Activated T-helper 17 cell treated with anti-CD3 and anti-CD28 coated beads, Interleukin-2, amount 50 U/mL, for 72 hours (primary cell): ENCODE measurements at places on chromosomes 11 and 22. TPM values are rescaled to one million over a fixed set of nuclear protein-coding genes. Genes with fewer than 3 reads are reported as not detected.

DNA sequence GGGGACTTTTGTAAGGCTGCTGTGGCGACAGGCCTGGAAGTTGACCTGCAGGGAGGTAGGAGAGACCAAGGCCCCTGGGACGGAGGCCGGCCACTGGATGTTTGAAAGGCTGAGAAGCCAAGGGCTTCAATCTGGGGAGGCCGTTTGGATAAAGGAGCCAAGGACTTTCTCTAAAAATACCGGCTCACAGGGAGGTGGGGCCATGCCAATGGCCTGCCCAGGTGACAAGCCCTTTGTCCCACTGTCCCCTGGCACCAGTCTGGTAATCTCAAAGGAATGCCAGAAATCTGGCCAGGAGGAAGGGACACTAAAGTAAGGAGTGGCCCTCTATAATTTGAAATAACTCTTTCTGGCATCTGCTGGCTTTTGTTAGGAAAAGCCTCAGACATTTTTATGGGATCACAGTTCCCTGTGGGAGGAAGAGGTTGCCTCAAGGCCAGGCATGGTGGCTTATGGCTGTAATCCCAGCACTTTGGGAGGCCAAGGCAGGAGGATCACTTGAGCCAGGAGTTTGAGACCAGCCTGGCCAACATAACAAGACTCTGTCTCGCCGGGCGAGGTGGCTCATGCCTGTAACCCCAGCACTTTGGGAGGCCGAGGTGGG lies 1.9 kb upstream of the CHKA start:
- no peaks in the 10 kb centered on the region for H3K4me1 ChIP-seq
- no peaks in the 10 kb centered on the region for H3K27me3 ChIP-seq
- no peak overlapping the region for H3K27ac ChIP-seq
- ATAC-seq = no peak
- H3K36me3 ChIP-seq = no peaks in the 10 kb centered on the region
- H3K4me3 ChIP-seq = no peak overlapping the region

The SLN gene
- not detected for total RNA-seq

DNA sequence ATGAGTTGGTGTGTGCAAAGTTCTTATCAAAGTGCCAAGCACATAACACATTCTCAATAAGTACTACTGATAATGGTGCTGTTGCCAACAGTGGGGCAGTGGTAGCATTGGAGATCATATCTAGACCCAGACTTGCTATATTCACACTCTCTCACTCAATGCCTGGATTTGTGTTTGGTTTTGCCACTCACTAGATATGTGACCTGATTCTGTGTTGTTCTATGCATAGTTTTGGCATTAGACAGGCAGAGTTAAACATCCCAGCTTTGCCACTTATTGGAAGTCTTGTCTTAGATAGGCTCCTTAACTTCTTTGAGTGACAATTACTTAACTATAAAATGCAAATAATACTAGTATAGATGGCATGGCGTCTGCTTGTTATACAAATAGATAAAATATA lies 642.6 kb upstream of the CCDC179 start:
- H3K4me3 ChIP-seq = no peak overlapping the region
- H3K4me1 ChIP-seq = no peaks in the 10 kb centered on the region
- no peak overlapping the region for H3K27ac ChIP-seq
- ATAC-seq = no peak

The CD248 gene
- total RNA-seq = not detected

GRCh38 chr11:131924001-131924400 lies 553.6 kb downstream of the NTM start:
- peaks cover 13% of the 10 kb centered on the region for H3K27me3 ChIP-seq
- H3K27ac ChIP-seq = no peak overlapping the region
- no peaks in the 10 kb centered on the region for H3K4me1 ChIP-seq

- no peak overlapping the region for H3K27ac ChIP-seq
- H3K27me3 ChIP-seq = no peaks in the 10 kb centered on the region
- peak; percentile 69 for ATAC-seq
Measured at GRCh38 chr22:49929211-49929979, 11.0 kb downstream of the CRELD2 start.

DNA sequence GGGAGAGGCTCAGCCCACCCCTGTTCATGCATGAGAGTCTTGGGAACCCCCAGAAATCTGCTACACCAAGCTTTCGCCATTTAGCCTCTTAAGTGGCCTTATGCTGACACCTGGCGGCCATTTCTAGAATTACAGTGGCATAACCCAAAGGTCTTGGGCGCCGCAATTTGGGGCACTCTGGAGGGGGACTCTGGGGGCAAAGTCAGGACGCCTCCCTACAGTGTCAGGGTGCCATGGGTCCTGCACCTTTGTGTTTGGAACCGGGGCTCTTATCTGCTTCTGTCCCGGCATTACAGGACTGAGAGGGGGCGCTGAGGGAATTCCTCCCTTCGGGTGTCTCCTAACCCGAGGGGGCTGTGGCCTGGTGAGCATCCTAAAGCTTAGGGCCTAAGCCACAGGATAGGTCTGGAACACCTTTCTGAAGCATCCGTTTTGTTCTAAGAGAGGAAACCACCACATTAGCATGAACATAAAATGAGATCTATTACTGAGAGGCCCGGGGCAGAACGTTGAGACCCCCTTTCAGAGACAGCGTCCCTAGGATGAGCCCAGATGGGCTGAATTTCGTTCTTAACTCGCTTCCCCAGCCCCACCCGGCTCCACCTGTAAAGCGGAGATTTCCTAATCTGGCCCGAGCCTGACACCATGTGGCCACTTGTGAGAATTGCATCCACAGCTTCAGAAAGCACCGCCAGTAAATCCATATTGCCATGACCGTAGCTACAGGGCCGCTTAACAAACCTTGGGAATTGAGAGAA lies 9.3 kb downstream of the INS start:
- H3K36me3 ChIP-seq = no peaks in the 10 kb centered on the region
- H3K4me1 ChIP-seq = no peaks in the 10 kb centered on the region
- H3K27ac ChIP-seq = peak overlapping the region; percentile 41

DNA sequence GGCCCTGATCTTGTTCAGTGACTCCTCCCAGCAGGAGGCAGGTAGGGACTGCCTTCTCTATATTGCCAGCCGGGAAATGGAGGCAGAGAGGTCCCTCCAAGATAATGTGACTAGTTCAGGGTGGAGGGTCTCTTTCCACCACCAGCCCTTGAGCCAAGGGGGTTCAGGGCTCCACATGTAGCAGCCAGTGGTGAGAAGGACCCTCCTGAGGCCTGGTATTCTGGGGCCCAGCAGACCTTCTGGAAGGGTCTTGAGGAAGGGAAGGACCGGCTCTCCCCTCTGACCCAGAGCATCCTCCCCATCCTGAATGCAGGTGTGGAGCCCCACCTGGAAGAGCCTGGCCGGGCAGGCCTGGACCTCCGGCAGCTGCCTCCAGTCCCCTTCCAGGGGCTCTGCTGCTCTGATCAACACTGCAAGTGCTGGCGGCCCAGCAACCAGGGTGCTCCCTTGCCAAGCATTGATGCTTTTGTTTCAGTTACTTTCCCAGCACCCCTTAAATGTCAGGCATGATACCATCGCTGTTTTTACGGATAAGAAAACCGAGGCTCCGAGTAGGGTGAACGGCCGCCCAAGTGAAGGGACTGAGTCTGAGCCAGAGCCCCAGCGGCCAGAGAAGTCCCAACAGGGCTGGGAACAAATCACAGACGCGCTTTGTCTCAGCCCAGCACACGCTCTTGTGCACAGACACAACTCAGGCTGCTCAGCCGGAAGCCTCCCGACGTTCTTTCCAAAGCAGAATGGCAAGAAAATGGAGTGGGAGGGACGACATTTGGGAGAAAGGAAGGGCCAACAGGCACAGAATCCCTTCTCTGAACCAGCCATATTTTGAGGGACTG lies 38.8 kb downstream of the DKK3 start:
- no peak overlapping the region for H3K4me3 ChIP-seq
- ATAC-seq = no peak
- H3K27ac ChIP-seq = no peak overlapping the region
- no peaks in the 10 kb centered on the region for H3K36me3 ChIP-seq
- H3K27me3 ChIP-seq = no peaks in the 10 kb centered on the region

GRCh38 chr11:77259641-77260040 lies 41.8 kb downstream of the GDPD4 start:
- H3K36me3 ChIP-seq = no peaks in the 10 kb centered on the region
- peaks cover 33% of the 10 kb centered on the region for H3K27me3 ChIP-seq
- H3K27ac ChIP-seq = no peak overlapping the region
- H3K4me3 ChIP-seq = no peak overlapping the region
- ATAC-seq = no peak

GRCh38 chr11:132028380-132029240 lies 658.2 kb downstream of the NTM start:
- H3K36me3 ChIP-seq = no peaks in the 10 kb centered on the region
- no peak for ATAC-seq
- no peak overlapping the region for H3K27ac ChIP-seq
- H3K4me1 ChIP-seq = no peaks in the 10 kb centered on the region

- H3K27me3 ChIP-seq = no peaks in the 10 kb centered on the region
- no peaks in the 10 kb centered on the region for H3K36me3 ChIP-seq
- no peak for ATAC-seq
- peaks cover 44% of the 10 kb centered on the region for H3K4me1 ChIP-seq
Measured at GRCh38 chr11:117969160-117969991, 16.8 kb upstream of the IL10RA start.

The TRIM49 gene
- not detected for total RNA-seq

- H3K4me3 ChIP-seq = no peak overlapping the region
- no peaks in the 10 kb centered on the region for H3K4me1 ChIP-seq
- peaks cover 14% of the 10 kb centered on the region for H3K36me3 ChIP-seq
- no peaks in the 10 kb centered on the region for H3K27me3 ChIP-seq
- ATAC-seq = no peak
Measured at GRCh38 chr22:49583341-49583740, 244.3 kb downstream of the BRD1 start.
